ENCODE measurements at places on chromosomes 7 and 10.

GRCh38 chr7:81070956-81071355, 152.1 kb upstream of the SEMA3C start:
- DNase-seq, result no peak

GRCh38 chr7:9071160-9071762, 637.9 kb downstream of the NXPH1 start:
- no peak for DNase-seq

- DNase-seq, result no peak
Observed at GRCh38 chr7:38699471-38699870, 68.3 kb upstream of the AMPH start.

- DNase-seq, result no peak
Observed at GRCh38 chr10:80528901-80529300, 8.8 kb upstream of the SH2D4B start.
